ENCODE measurements at places on chromosomes 5 and 9. TPM values are rescaled to one million over a fixed set of nuclear protein-coding genes. Genes with fewer than 3 reads are reported as not detected.

- DNase-seq, result peak; percentile 71
Observed at GRCh38 chr9:130912932-130913598, 16.5 kb upstream of the QRFP start.

- no peak for DNase-seq
Observed at GRCh38 chr9:127029548-127029947, 92.9 kb downstream of the ANGPTL2 start.

DNA sequence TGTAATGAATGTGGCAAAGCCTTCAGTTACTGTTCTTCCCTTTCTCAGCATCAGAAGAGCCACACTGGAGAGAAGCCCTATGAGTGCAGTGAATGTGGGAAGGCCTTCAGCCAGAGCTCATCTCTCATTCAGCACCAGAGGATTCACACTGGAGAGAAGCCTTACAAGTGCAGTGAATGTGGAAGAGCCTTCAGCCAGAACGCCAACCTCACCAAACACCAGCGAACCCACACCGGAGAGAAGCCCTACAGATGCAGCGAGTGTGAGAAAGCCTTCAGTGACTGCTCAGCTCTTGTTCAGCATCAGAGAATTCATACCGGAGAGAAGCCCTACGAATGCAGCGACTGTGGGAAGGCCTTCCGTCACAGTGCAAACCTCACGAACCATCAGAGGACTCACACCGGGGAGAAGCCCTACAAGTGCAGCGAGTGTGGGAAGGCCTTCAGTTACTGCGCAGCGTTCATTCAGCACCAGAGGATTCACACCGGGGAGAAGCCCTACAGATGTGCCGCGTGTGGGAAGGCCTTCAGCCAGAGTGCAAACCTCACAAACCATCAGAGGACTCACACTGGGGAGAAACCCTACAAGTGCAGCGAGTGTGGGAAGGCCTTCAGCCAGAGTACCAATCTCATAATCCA, 6.8 kb downstream of the RPL12 start:
- no peak for DNase-seq

GRCh38 chr5:52665559-52665958, 122.2 kb upstream of the ITGA1 start:
- no peak for DNase-seq

DNAI1 gene
- not detected for total RNA-seq

OMD gene
- not detected for total RNA-seq

Measured in NCI-H460 (cell line).